Midbrain (tissue), 1 donor: ENCODE measurements at places on chromosomes 3 and 15.

GRCh38 chr3:89504432-89504831, 397.0 kb downstream of the EPHA3 start:
- no peak for DNase-seq

DNA sequence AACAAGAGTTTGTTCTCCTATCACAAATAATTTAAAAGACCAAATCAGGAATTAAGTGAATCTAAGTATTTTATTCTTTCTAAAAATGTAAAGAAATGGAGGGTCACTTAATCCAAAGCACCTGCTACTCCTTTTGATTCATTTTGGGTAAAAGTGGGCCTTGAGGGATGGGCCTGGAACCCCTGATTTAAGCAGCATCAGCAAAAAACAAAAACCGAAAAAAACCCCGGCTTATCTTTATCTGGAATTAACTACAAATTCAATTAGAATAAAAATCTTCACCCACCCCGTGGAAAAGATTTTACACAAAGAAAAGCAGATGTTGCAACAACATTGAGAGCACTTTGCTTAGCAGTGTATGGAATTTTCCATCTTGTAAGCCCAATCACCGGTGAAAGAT, 1018.2 kb downstream of the MCTP2 start:
- DNase-seq, result no peak

DNA sequence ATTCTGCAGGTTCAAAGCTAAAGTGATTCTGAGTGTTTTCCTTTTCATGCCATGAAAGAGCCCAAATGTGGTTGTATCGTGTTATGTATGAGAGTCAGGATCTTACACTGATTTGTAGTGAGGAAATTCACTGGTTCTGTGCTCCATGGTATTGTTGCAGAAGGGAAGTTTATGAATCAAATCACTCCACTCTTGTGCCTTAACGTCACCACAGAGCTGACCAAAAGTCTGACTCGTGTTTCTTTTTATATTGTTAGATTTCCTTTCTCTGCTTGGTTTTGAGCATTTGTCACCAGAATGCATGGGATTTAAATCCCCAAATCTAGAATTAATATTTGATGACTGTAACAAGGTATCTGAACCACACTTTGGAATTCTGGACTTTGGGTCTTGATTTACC, 29.1 kb upstream of the SLC30A4 start:
- no peak for DNase-seq

DNA sequence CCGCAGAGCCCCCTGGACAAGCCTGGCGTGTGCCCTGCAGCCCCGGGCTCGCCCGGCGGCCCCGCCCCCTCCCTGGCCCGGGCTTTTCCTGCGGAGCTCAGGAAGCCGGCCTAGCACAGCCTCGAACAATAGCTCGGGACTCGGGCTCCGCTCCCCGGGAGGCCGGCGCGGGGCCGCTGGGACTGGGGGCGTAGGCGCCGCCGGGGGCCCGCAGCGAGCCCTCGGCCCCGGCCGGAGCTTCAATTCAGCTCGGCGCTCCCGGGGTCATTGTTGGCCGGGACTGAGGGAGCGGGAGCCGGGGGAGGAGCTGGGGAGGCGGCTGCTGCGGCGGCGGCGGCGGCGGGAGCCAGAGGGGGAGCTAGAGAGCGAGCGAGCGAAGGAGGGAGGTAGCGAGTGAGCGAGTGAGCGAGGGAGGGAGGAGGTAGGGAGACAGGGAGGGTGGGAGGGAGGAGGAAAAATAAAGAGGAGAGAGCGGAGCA, 41.0 kb upstream of the ROPN1 start:
- DNase-seq, result peak; percentile 81

DNA sequence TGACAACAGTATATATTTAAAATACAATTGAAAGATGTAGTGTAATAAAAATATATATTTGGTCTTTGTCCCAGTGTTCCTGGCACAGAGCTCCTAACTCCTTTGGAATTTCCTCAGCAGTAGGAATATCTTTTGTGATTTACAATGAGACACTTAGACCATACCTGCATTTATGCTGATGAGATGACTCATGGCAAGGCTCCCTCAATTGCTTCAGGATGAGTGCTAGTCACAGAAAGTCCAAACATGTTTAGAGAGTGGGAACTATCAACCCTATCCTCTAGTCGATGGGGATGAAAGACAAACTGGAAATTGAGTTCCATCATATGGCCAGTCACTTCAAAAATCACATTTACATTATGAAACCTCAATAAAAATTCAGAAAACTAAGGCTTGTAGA, 588.3 kb upstream of the LMCD1 start:
- no peak for DNase-seq

- no peak for DNase-seq
Measured at GRCh38 chr3:98613616-98614015, 20.2 kb upstream of the CPOX start.

DNA sequence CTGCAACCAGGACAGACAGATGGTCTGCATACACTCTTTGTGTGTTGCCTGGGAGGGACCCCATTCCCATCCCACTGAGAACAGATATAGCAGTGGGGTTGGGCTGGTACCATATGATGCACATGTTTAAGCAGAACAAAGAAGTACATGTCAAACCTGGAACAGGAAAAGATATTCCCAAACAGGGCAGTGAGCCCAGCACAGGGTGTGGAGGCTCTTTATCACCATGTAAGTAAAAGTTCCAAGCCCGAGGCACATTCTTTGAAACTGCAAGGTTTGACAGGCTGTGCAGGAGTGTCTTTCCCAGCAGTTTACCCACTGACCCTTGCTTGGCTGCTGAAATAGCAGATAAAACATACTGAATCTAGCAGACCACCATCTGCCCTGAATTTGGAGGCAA, 5.3 kb upstream of the ZNF445 start:
- no peak for DNase-seq

- no peak for DNase-seq
Measured at GRCh38 chr3:158105119-158105709, 1.0 kb downstream of the SHOX2 start.

GRCh38 chr3:140131895-140132294, 196.9 kb downstream of the CLSTN2 start:
- DNase-seq, result no peak

DNA sequence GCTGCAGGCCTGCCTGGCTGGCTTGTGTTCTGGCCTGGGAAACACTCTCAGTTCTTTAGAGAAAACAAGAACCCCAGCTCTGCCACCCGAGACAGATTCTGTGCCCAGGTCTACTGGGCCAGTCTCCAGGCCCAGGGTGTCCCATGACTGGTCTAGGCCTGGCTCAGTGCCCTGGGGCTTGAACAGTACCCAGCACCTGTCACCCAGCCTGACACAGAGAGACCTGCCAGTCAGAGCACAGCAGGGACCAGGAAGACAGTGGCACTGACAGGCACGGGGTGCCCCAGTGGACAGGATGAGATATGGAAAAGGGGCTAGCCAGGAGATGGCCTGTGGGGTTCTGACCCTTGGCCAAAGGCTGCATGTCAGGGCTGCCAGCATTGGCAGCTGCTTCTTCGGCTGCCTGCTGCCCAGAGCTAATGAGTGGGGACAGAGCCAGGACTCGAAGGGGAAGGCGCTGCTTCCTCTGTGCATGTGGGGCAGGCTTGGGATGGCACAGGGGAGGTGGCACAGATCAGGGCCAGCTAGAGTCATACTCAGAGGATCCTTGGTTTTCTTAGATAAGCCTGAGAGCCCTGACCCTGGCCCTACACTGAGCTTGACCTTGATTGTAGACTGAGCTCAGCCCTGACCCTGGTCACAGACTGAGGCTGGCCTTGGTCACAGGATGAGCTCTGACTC, 15.1 kb downstream of the CCDC33 start:
- peak; percentile 82 for DNase-seq

GRCh38 chr15:99712415-99712814, 20.8 kb downstream of the LYSMD4 start:
- no peak for DNase-seq

DNA sequence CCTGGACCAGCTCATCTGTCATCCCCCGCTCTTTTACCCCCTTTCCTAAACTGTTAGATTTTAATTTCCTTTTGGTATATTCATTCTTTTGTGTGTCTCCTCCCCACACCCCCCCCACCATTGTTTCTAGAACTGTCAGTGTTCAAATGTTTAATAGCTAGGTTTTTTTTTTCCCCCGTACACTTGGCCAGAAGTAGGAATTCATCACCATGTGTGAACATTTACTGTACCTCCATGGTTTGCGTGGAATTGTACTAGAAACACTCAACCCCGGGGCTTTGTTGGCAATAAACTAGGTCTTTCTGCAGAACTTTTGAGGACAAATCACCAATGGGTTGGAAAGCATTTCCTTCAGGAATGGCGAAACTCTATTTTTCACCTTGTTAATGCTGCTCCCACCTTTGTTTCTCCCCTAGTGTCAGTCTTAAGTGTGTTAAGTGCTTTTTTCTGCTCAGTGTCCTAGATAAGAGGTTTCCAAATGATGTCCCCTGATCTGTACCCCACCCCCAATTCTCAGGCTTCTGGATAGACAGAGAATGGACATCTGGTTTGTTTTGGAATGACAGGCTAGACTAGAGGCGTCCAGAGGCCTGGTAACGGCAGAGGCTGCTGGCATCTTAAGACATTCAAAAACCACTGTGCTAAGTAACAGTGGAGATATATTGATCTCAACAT, 76.8 kb downstream of the SMAD3 start:
- no peak for DNase-seq

DNA sequence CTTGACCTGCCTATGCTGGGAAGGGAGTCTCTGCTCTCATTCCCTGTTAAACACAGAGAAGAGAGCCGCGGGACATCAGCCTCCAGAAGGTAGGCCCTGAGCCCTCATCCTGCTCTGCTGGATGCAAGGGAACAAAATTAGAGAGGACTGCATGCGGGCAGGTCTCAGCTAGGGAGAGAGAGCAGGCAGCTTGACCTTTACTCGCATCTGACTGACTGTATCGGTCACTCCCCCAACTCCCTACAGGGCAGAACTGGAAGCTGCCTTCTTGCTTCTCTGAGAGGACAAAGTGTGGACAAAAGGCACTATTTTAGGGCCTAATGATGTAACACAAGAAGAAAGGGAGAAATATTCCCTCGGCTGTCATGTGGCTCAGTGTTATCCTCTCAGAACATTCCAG, 38.7 kb upstream of the ATOSA start:
- no peak for DNase-seq

- no peak for DNase-seq
Measured at GRCh38 chr3:134630506-134630905, 20.3 kb downstream of the KY start.

- DNase-seq, result no peak
Measured at GRCh38 chr15:60949039-60949977, 279.8 kb downstream of the RORA start.

- DNase-seq, result peak; percentile 63
Measured at GRCh38 chr3:9067352-9067975, 104.2 kb upstream of the RAD18 start.

GRCh38 chr3:143447491-143447890, 327.9 kb downstream of the CHST2 start:
- no peak for DNase-seq

DNA sequence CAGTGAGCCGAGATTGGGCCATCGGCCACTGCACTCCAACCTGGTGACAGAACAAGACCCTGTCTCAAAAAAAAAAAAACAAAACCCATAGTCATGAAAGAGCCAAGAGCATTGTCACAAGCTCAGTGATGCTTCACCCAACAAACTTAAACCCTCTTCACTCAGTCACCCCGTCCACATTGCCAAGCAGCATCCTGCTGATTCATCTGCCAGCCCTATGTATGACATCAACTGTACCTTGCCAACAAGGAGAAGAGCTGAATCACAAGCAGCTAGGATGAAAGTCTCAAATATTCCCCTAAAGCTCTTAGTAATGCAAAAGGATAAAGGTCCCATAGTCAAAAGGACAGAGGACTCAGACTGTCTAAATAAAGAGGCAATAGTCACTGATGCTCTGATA, 90.0 kb downstream of the ANO10 start:
- DNase-seq, result no peak

- DNase-seq, result no peak
Measured at GRCh38 chr3:90092994-90093393, 985.6 kb downstream of the EPHA3 start.

DNA sequence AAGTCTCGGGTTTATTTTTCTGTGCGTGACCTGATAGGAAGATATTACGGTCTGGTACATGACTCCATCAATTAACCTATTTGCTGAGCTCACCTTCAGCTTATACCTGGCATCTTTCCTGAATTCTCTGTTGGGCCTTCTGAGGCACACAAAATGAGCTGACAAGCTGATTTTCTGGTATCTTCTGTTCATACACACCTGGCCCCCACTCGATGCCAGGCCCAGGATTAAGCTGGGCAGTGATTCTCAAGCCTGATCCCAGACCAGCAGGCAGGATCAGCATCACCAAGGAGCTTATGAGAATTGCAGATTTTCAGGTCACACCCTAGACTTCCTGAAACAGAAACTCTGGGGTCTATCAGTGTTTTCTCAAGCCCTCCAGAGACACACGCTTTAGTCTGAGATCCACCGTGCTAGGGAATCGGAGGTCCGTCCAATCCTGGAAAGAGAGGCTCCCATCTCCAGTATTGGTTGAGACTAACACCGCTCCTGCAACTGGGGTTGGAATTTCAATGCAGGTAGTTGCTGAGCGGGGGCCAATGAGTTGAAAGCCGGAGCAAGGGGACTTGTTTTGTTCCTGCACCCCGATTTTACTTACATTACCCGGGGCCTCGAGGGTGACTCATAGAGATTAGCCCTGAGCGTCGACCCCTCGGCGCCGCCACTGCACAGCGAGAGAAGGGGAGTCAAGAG, 636 bp upstream of the EIF1B start:
- no peak for DNase-seq

DNA sequence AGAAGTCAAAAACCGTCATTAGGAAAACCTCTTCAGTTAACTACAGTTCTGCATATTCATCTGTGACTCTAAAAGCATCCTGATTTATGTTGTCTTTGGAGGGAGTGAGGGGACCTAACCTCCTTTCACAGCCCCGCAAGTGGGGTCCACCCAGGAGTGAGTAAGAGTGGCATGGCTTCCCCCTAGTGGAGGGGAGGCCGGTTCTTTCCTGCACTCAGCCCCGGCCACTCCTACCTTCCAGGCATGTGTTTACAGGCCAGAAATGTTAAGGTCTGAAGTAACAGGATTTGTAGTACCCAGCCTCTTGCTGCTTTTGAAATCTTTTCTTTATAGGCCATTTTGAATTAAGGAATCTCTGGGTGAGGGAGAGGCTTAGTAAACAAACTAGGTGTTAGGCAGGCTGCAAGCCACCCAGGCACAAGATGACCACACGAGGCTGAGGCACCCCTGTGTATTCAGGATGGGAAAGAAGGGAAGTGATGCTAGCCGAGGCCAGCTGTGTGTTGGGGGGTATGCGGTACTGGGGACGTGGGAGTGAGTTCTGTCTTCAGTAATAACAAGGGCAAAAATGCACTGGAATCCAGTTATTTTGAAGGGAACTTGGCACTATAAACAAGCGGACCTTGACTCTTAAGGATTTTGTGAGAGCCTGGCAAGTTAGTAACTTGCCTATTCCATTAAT, 50.5 kb downstream of the CTDSPL start:
- no peak for DNase-seq

DNA sequence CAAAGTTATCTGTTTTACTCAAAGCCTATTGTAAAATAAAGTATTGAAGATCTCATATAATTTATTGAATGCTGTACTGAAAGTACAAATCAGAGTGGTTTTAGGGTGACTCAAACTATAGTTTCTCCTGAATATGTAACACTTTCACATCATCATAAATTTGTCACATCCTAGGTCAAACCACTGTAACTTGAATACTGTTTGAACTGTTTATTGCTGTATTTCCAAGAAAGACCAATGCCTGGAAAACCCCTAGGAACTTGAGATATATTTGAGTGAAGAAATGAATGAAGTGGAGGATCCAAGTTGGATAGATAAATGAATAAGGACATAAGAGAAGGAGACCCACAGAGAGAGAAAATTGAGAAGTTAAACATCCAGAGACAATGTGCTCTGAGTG, 348.2 kb downstream of the GRM7 start:
- no peak for DNase-seq

- DNase-seq, result no peak
Measured at GRCh38 chr3:45551214-45552010, 43.1 kb upstream of the LIMD1 start.

GRCh38 chr3:194675081-194675640, 3.2 kb upstream of the LSG1 start:
- DNase-seq, result no peak
